ENCODE measurements at places on chromosomes 11 and 22. TPM values are rescaled to one million over a fixed set of nuclear protein-coding genes. Genes with fewer than 3 reads are reported as not detected.

The PRG3 gene
- total RNA-seq, result not detected

The UBQLNL gene
- not detected for total RNA-seq

The CCDC87 gene
- 0.26 TPM for total RNA-seq

The B4GALNT4 gene
- 3.0 TPM for total RNA-seq

The C22orf31 gene
- total RNA-seq, result not detected

The WBP2NL gene
- not detected for total RNA-seq
